Neural crest cell (in vitro differentiated cells): ENCODE measurements at places on chromosomes 3 and 15.
A peak's percentile ranks its signal among the peaks of the same experiment; 100 is the strongest.

GRCh38 chr3:71753701-71754609 lies at the start of gene GPR27:
Gene GPR27 (plus strand): TSS chr3:71753855. CDS start chr3:71754050, 195 bp downstream.
- H3K4me1 ChIP-seq, result peaks cover 14% of the 10 kb centered on the region
- peaks cover 65% of the 10 kb centered on the region for H3K27me3 ChIP-seq
- no peak within 1 kb of the TSS for H3K27ac ChIP-seq
- H3K4me3 ChIP-seq, result peak within 1 kb of the TSS; percentile 79

- no peaks in the 10 kb centered on the region for H3K36me3 ChIP-seq
- DNase-seq, result no peak
- no peak overlapping the region for H3K4me3 ChIP-seq
- H3K27me3 ChIP-seq, result no peaks in the 10 kb centered on the region
These were observed 21.9 kb upstream of the OTOL1 start for GRCh38 chr3:161474741-161475140.

GRCh38 chr15:32838820-32839219 lies 121.0 kb downstream of the GREM1 start:
- peaks cover 14% of the 10 kb centered on the region for H3K4me1 ChIP-seq
- H3K4me3 ChIP-seq, result no peak overlapping the region
- H3K36me3 ChIP-seq, result no peaks in the 10 kb centered on the region

DNA sequence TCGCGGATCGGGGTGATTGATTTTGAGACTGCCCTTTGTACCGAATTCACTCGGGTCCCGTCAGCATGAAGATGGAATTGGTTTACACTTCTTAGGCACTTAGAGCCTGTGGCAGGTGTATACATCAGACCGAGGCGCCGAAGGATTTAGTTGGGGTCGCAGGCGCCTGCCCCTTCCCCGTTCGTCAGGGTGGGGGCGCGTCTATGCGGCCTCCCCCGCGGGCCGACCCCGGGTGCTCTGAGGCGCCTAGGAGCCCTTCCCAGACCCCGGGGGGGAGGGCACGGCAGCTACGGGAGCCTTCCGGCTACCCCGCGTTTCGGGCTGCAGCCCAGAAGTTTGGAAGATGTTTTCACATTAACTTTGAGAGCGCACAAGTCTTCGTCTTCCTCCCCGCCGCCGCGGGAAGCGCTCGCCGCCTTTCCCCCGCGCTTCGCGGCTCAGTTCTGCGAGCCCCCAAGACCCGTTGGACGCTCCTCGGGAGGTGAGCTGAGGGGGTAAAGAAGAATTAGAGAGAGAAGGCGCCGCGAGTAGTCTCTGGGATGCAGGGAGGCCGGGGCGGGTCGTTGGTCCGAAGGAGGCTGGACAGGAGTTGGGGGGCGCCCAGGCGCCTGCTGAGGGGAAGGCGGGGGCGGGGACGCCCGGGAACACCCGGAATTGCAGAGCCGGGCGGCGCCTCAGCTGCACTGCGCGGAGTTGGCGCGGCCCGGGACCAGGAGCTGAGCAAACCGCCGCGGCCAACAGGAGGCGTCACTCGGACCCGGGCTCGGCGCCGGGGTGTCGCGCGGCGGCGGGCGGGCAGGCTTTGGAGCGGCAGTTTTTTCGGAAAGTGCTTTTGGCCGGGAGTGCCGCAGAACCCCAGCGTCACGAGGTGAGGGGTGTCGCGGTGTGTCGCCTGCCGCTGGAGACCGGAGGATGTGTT lies 780 bp downstream of the TIPARP start:
- H3K36me3 ChIP-seq, result peaks cover 12% of the 10 kb centered on the region
- no peak overlapping the region for H3K27ac ChIP-seq
- peak; percentile 58 for DNase-seq

DNA sequence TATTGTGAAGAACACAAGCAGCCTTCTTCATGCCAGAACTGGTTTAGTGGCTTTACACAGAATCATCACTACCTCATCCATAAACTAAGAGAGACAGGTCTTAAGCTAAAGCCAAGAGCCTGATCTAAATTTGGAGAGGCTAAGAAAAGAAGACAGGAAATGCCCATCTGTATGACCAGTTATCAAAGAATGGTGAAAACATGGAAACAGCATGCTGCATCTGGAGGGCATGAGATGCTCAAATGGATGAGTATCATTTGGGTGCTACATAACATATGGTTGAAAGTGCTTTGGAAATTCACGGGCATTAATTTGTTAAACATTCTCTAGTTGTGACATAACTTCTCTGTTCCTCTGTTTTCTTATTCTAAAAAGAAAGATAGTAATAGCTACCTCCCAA lies 112.5 kb downstream of the CPNE4 start:
- peaks cover 10% of the 10 kb centered on the region for H3K4me1 ChIP-seq
- H3K36me3 ChIP-seq, result peaks cover 2% of the 10 kb centered on the region
- DNase-seq, result no peak

- H3K27ac ChIP-seq, result no peak overlapping the region
- peaks cover 23% of the 10 kb centered on the region for H3K27me3 ChIP-seq
- H3K36me3 ChIP-seq, result no peaks in the 10 kb centered on the region
These were observed 48.7 kb upstream of the WDR72 start for GRCh38 chr15:53808058-53808706.

GRCh38 chr3:46659285-46659684 lies 34.2 kb downstream of the ALS2CL start:
- H3K4me3 ChIP-seq, result no peak overlapping the region
- no peaks in the 10 kb centered on the region for H3K36me3 ChIP-seq
- H3K27ac ChIP-seq, result no peak overlapping the region

DNA sequence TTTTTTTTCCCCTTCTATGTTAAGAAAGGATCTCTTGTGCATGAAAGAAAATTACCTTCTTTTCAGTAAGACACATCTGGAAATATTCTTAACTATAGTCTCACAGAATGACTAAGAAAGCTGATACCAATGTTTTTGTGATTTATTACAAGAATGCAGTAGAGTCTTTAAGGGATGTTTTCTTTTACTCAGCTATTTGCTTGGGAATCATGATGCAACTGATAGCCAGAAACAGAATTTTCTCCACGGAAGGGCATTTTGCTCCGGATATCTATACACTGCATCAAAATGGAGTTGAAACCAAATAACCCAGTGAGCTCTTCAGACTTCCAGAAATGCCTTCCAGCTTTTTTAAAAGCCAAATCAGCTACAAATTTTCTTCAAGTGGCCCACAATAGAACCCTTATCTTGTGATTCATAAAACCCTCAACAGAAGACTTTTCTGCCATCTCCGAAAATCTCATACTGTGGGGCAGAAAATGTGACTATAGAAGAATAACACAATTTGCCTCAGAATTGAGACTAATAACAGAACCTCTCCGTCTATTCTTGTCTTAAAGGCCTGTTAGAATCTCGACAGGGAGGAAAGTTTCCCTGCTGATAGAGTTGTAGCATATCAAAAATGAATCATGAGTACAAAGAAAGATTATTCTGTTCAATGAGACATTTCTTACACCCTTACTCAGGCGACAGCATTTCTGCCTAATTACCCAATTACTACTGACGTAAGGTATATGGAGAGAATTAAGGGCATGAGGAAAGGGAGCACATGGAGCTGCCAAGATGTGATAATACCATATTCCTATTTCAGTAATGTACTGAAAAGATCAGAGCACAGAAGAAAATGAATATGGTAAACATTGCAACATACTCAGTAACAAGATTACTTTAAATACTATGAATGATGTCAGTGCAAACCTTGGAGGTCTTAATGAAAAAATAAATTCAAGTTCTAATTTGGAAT lies 900.1 kb downstream of the ROBO1 start:
- no peak overlapping the region for H3K4me3 ChIP-seq
- no peak for DNase-seq
- H3K36me3 ChIP-seq, result no peaks in the 10 kb centered on the region
- H3K4me1 ChIP-seq, result peaks cover 41% of the 10 kb centered on the region

DNA sequence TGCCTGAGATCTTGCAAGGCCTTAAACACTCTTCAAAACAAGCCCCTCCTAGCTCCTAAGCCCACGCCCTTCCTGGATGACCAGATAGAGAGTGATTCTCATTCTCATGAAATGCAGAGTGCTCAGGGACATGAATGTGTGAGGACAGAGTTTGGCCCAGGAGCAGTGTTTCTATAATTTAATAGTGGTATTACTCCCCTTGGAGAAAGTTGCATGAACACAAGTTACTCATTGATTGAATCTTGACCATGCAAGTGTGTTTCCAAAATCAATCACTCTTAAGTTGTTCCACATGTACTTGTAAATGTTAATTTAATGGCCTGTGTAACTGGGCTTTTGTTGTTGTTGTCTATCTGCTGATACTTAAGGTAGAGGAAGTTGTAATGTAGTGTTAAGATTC lies 181.6 kb downstream of the ADAMTSL3 start:
- peaks cover 5% of the 10 kb centered on the region for H3K27me3 ChIP-seq
- no peak overlapping the region for H3K4me3 ChIP-seq
- H3K27ac ChIP-seq, result no peak overlapping the region
- DNase-seq, result no peak

- H3K27ac ChIP-seq, result no peak overlapping the region
- no peak overlapping the region for H3K4me3 ChIP-seq
- no peaks in the 10 kb centered on the region for H3K27me3 ChIP-seq
- H3K36me3 ChIP-seq, result no peaks in the 10 kb centered on the region
These were observed 178.4 kb upstream of the STT3B start for GRCh38 chr3:31354373-31354772.
